ENCODE measurements at places on chromosomes 12 and 14. TPM values are rescaled to one million over a fixed set of nuclear protein-coding genes. Genes with fewer than 3 reads are reported as not detected.

GRCh38 chr12:102957339-102958050 lies at the start of gene ASCL1:
ASCL1 (plus strand) TSS chr12:102957674; CDS start chr12:102958245, 571 bp downstream.
- peak; percentile 26 for DNase-seq

DNA sequence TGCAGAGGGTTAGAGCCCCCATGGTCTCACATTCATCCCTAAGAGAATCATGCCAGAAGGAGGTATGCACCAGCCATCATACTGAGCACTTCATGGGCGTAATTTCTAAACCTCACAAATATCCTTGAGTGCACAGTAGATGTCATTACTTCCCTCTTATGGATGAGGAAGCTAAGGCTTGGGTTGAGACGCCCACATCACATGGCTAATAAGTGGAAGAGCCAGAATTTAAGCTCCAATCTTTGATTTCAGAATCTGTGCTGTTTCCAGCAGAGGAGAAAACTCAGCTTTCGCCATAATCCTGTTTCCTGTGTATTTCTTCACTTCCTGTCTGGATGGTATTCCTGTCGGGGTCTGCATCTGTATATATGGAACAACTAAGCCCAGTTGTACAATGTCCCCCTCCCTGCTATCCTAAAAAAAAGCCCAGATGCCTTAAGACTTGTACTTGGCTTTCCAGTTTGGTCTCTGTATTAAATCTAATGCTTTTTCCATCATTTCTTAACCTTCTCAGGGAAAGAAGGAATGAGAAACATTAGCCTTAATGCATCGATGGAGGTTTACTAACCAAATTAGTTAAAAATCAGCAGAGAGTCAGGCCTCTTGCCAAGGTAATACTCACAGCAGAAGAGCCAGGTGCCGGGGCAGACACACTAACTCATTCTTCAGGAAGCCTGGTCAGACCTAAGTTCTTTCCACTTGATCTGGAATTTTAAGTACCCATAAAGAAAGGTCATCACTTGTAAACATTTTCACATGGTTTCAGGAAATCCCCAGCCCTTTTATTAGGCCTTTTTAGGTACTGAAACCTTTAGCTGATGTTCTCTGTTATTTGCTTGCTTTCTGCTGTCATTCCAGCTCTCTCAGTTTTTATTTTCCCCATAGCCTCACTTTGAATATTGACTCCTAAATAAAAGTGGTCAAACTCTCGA lies 5.3 kb downstream of the ISCU start:
- DNase-seq: peak; percentile 50

GRCh38 chr14:103055695-103056094 lies 1.7 kb downstream of the CDC42BPB start:
- DNase-seq: no peak

Gene FAM222A
- 0.26 TPM for total RNA-seq

DNA sequence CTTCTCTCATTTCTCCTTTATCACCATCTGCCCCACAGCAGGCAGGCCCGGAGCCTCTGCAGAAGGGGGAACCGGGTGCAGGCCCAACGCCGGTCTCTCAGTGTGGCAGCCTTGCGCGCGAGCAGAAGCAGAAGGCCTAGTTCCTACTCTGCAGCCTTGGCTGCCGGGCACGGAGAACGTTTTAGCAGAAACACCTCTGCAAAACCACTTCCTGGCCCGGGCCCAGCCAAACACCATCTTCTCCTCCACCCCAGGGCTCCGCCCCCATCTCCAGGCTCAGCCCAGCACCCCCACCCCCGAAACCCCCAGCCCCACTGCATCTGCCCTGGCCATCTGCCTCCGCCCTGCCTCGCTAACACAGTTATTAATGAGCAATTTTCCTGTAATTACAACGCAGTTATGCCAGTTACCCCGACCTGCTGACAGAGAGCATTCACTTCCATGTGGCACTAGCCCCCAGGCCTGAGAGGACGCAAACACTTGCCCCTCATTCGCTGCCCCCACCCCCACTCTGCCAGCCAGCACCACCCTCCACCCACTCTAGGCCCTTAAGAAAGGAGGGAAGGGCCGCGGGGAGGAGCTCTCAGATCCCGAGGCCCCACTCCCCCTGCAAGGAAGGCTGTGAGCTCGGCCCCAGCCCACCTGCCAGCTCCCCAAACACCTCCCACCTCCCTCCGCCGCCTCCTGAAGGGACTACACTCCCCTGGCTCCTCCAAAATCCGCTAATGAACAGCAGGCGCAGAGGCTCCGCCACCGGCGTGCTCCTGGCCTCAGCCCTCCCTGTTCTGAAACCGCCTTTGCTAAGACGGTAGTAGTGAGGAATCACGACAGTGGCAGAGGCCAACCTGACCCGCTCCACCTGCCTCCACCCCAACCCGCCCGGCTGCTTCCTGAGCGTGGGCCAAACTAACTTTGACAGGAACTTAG lies 44.7 kb upstream of the FBRSL1 start:
- DNase-seq: no peak

Gene NRXN3
- total RNA-seq: under 0.01 TPM

Gene GPR65
- 0.13 TPM for total RNA-seq
